ENCODE measurements at places on chromosomes 1 and 21.

DNA sequence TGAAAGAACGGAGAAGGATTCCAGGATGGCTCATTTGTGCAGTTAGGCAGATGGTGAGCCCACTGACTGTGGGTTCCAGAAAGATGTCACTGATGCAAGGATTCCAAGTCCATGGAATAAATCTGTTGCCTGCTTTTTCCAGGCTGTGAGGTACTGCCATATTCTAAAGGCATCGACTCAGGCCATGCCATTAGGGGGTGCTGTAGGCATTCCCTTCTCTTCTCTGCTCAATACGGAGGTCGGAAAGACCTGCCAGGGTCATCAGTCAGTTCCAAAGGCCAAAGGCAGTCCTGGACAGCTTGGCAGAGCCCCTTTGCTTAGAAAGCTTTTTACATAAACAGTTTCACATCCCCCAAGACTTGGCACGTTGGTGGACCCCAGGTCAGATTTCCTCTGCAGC lies 31.7 kb upstream of the TMEM125 start:
- peak; percentile 93 for DNase-seq

DNA sequence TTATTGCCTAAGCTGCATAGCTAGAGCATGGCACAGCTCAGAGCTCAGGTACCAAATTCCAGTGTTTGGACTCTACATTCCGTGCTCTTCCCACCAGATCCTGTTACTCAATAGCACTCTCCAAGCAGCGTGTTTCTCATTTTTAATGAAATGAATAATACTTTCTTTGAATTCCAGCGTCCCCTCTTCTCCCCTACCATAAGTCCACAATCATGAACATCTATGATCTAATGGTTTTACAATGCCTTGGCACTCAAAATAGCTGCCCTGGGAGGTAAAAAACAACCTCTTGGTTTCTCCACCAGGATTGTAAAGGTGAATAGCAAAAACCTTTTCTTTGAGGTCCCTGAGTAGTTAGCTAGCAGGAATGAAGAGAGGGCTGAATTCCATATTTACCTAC lies 480.0 kb upstream of the PKN2 start:
- DNase-seq: no peak

- DNase-seq: peak; percentile 58
Observed at GRCh38 chr1:54355931-54356679, 50.1 kb downstream of the SSBP3 start.

DNA sequence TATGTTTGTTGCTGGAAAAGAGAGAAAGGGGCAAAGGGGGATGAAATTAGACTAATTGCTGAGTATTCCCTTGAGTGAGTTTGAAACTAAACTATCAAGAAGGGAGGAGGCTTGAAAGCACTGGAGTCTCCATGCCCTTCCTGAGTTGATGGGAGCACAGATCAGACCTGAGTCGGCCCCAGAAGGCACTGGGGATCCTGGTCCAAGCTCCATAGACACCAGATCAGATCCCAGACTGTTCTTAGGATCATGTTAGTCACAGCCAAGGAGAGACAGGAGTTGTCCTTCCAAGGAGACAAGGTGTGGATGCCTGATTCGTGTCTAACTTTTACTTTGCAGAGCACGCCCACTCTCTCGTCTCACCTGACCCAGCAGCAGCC lies 152.3 kb downstream of the NR5A2 start:
- no peak for DNase-seq

- no peak for DNase-seq
Observed at GRCh38 chr1:230909974-230910754, 41.8 kb upstream of the C1orf198 start.

GRCh38 chr1:29478879-29479278 lies 242.6 kb downstream of the PTPRU start:
- DNase-seq: no peak

- DNase-seq: peak; percentile 2
Observed at GRCh38 chr1:58815069-58815685, 31.3 kb upstream of the JUN start.

GRCh38 chr1:111223126-111223685 lies 4.3 kb upstream of the CHI3L2 start:
- DNase-seq: no peak
